ENCODE measurements at places on chromosomes 12 and 14.

GRCh38 chr12:74780182-74780849 lies 242.7 kb downstream of the ATXN7L3B start:
- H3K27ac ChIP-seq, result no peak overlapping the region
- H3K36me3 ChIP-seq, result no peaks in the 10 kb centered on the region
- peaks cover 6% of the 10 kb centered on the region for H3K4me1 ChIP-seq
- DNase-seq, result no peak
- no peak overlapping the region for H3K4me3 ChIP-seq

DNA sequence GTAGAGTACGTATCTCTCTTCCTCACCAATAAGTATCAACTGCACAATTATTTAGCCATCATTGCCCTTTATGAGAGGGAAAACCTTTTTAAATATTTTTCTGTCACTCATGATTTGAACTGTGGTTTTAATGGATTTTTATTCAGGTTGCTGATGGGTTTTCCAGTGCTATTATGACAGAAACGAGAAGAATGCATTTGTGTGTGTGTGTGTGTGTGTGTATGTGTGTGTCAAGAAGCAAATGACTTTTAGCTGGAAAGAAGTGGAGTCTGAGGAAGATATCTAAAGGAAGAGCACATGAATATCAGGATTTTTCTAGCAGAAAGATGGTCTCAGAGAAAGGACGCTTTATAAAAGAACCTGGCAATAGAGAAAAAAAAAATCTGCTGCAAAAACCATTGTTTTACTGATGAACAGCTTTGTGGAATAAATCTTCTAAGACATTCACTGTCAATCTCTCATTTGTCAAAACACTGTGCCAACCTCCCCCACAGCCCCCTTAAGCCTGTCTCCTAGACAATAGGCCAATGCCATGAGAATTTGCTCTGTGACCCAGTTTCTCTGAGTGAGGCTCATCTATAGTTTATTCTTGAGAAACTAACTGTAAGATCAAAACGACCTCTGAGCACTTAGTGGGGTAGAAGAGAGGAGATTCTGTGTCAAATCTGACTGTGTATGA lies 417.7 kb downstream of the FLRT2 start:
- H3K4me3 ChIP-seq, result no peak overlapping the region
- no peaks in the 10 kb centered on the region for H3K27me3 ChIP-seq
- peaks cover 3% of the 10 kb centered on the region for H3K4me1 ChIP-seq
- no peak for DNase-seq
- H3K36me3 ChIP-seq, result no peaks in the 10 kb centered on the region

DNA sequence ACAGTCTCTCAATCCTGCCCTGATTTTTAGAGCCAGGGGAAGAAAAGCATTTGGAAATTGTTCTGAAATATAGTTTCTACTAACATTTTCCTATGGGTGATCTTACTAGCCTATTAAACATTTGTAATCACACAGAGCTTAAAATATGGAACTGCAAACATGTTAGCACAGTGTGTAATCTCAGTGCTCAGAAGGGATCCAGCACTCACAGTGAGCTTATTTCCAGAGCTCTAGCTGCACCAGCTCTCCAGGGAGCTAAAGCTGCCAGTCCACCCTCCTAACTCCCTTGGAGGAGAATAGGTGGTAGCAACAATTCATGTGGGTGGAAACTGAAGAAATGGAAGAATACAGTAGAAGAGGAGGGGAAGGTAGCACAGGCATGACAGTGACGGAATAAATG lies 64.9 kb upstream of the SYT1 start:
- no peaks in the 10 kb centered on the region for H3K4me1 ChIP-seq
- H3K4me3 ChIP-seq, result no peak overlapping the region
- no peak overlapping the region for H3K27ac ChIP-seq
- no peaks in the 10 kb centered on the region for H3K27me3 ChIP-seq
- no peak for DNase-seq

GRCh38 chr12:94240171-94240570 lies 91.8 kb downstream of the PLXNC1 start:
- H3K4me3 ChIP-seq, result no peak overlapping the region
- peaks cover 2% of the 10 kb centered on the region for H3K36me3 ChIP-seq
- no peak overlapping the region for H3K27ac ChIP-seq
- no peaks in the 10 kb centered on the region for H3K27me3 ChIP-seq

GRCh38 chr12:121181181-121181580 lies 28.7 kb upstream of the P2RX4 start:
- H3K36me3 ChIP-seq, result no peaks in the 10 kb centered on the region
- no peak overlapping the region for H3K4me3 ChIP-seq
- H3K27me3 ChIP-seq, result no peaks in the 10 kb centered on the region
- no peaks in the 10 kb centered on the region for H3K4me1 ChIP-seq
- DNase-seq, result no peak
- no peak overlapping the region for H3K27ac ChIP-seq

GRCh38 chr14:71181215-71182003 lies 274.1 kb downstream of the PCNX1 start:
- H3K4me3 ChIP-seq, result no peak overlapping the region
- H3K27ac ChIP-seq, result no peak overlapping the region
- peaks cover 3% of the 10 kb centered on the region for H3K4me1 ChIP-seq
- H3K36me3 ChIP-seq, result no peaks in the 10 kb centered on the region
- DNase-seq, result no peak

GRCh38 chr12:12088761-12089160 lies 18.0 kb downstream of the BCL2L14 start:
- H3K27me3 ChIP-seq, result no peaks in the 10 kb centered on the region
- no peak overlapping the region for H3K27ac ChIP-seq
- DNase-seq, result no peak
- H3K4me3 ChIP-seq, result no peak overlapping the region
- H3K36me3 ChIP-seq, result no peaks in the 10 kb centered on the region

DNA sequence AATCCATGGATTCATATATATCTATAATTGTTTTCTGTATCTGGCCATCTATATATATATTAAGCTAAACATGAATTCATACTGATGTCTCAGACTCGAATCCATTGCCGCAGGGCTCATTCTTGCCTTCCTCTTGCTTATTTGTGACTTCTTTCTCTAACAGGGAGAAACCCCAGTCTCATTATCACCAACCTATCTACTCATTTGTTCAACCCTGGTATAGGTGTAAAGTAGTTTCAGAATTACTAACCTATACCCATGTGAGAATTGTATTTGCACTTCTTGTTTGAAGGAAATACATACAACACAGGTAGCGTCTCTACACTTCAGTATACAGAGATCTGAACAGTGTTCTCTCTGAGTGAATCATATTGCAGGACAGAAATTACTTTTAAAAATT lies 77.7 kb downstream of the PTPN11 start:
- H3K27ac ChIP-seq, result no peak overlapping the region
- H3K36me3 ChIP-seq, result peaks cover 74% of the 10 kb centered on the region
- H3K4me1 ChIP-seq, result no peaks in the 10 kb centered on the region
- no peak for DNase-seq
- H3K4me3 ChIP-seq, result no peak overlapping the region

- no peak overlapping the region for H3K4me3 ChIP-seq
- no peak for DNase-seq
- H3K27ac ChIP-seq, result no peak overlapping the region
- no peaks in the 10 kb centered on the region for H3K4me1 ChIP-seq
Observed at GRCh38 chr12:15495746-15496145, 173.4 kb downstream of the PTPRO start.

DNA sequence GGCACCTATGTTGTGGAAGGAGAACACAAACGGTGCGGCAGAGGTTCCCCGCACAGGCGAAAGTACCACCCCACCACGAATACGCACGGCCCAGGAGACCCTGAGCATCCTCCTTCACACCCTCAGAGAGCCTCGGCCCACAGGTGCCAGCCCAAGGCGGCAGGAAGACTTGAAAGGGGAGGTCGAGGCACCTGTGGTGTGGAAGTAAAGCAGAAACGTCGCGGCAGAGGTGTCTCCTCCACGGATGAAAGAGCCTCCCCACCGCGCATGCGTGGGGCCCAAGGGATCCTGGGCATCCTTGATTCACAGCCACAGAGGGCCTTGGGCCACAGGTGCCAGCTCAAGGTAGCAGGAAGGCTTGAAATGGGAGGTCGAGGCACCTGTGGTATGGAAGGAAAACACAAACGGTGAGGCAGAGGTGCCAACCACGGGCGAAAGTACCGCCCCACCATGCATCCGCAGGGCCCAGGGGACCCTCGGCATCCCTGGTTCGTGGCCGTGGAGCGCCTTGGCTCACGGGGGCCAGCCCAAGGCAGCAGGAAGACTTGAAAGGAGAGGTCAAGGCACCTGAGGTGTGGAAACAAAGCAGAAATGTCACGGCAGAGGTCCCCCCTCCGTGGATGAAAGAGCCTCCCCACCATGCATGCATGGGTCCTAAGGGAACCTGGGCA lies 380.1 kb downstream of the ALG10 start:
- H3K27ac ChIP-seq, result no peak overlapping the region
- no peak overlapping the region for H3K4me3 ChIP-seq
- no peaks in the 10 kb centered on the region for H3K27me3 ChIP-seq
- no peaks in the 10 kb centered on the region for H3K36me3 ChIP-seq
- no peak for DNase-seq

DNA sequence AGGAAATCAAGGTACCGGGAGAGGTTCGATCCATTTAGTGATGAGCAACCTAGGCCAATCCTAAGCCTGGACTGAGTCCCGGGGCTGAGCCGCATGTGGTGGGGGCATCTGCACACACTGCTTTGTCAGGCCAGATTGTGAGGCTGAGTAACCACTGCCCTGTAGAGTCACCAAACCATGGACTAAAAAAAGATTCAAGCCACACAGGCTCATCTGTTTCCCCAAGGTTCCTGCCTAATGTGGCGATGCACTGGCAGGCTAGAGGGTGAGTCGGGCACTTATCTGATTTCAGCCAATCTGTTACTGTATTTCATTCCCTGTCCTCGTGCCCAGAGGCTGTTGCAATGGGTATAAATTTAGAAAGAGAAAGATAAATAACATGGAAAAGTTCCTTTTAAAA lies 140.8 kb downstream of the TTC7B start:
- no peak overlapping the region for H3K27ac ChIP-seq
- no peak overlapping the region for H3K4me3 ChIP-seq
- no peaks in the 10 kb centered on the region for H3K27me3 ChIP-seq

DNA sequence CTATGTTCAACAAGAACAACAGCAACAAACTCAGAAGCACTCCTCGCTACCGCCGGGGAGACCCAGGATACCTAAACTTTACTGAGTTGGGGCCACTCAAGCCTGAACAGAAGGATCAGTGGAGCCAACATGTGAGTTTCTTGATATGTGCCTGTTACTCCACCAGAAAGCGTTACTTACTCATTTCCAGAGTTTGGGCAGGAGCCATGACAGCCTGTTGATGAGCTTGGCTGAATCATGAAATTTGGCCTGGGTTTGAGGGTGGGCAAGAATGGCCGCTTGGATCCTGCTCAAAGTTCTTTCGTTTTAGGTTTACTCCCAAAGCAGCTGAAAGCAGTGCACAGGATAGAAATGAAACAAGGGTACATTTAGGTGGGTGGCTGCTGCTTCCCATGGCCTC lies 12.0 kb upstream of the GALNT6 start:
- H3K27me3 ChIP-seq, result peaks cover 2% of the 10 kb centered on the region
- H3K4me1 ChIP-seq, result no peaks in the 10 kb centered on the region
- H3K27ac ChIP-seq, result no peak overlapping the region
- H3K4me3 ChIP-seq, result no peak overlapping the region

- H3K4me3 ChIP-seq, result no peak overlapping the region
- no peak overlapping the region for H3K27ac ChIP-seq
- no peak for DNase-seq
- no peaks in the 10 kb centered on the region for H3K36me3 ChIP-seq
- no peaks in the 10 kb centered on the region for H3K27me3 ChIP-seq
- peaks cover 3% of the 10 kb centered on the region for H3K4me1 ChIP-seq
Observed at GRCh38 chr12:75120311-75120711, 89.3 kb downstream of the KCNC2 start.

- peaks cover 29% of the 10 kb centered on the region for H3K36me3 ChIP-seq
- H3K27ac ChIP-seq, result peak overlapping the region; percentile 99
- H3K4me1 ChIP-seq, result peaks cover 22% of the 10 kb centered on the region
Observed at GRCh38 chr12:121577443-121578180, 3.2 kb downstream of the KDM2B start.

DNA sequence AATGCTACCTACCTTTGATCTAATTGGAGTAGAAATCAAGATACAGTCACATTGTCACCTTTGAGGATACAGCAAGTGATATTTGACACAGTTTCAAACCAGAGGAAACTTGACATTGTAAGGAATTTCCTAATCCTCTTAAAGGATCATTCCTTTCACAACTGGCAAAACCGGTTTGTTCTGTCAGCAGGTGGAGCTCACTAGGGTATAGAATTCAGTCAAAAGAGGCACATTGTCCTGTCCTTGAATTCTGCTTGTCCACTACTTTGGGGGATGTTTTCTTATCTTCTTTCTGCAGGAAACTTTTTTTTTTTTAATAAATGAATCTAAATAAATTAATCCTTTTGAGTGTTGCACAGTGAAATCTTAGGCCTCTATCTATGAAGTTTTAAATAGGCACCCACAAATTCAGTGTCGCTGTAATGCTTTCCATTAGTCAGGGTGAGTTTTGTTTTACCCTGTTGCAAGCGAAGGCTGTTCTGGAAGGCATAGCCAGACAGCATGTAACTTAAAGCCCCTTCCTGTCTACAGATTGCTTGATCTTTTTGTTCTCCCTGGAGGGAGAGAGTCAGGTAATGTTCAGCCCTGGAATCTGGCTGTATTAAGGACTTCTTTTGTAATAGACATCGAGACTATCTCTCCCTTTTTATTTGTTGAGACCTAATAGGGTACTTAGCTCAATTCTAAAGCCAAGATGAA lies 285.0 kb upstream of the RGS6 start:
- no peak for DNase-seq
- peaks cover 5% of the 10 kb centered on the region for H3K36me3 ChIP-seq
- no peak overlapping the region for H3K27ac ChIP-seq
- H3K4me3 ChIP-seq, result no peak overlapping the region

DNA sequence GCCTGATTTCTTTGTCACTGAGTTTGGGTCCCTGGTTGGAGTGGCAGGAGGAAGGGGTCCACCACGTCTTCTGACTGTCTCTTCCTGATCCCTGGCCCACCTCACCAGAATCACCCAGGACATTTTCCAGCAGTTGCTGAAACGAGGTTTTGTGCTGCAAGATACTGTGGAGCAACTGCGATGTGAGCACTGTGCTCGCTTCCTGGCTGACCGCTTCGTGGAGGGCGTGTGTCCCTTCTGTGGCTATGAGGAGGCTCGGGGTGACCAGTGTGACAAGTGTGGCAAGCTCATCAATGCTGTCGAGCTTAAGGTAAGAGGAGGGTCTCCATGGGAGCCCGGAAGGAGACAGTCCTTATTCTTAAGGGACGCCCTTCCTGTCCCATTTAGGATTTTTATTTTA lies 12.3 kb downstream of the MARS1 start:
- no peak overlapping the region for H3K4me3 ChIP-seq
- H3K27ac ChIP-seq, result no peak overlapping the region
- no peak for DNase-seq
- H3K4me1 ChIP-seq, result no peaks in the 10 kb centered on the region

Measured in neuronal stem cell (in vitro differentiated cells).